Activated CD4-positive, alpha-beta T cell treated with anti-CD3 and anti-CD28 coated beads, Interleukin-2, Interleukin-4, amounts not matched to agents 100 ng/mL and 50 ng/mL, durations not matched to agents 16 hours and 8 hours (primary cell): ENCODE measurements at places on chromosomes 1 and 21.

GRCh38 chr1:91731815-91732214 is 154.1 kb downstream of the TGFBR3 start:
- peak; percentile 84 for DNase-seq

DNA sequence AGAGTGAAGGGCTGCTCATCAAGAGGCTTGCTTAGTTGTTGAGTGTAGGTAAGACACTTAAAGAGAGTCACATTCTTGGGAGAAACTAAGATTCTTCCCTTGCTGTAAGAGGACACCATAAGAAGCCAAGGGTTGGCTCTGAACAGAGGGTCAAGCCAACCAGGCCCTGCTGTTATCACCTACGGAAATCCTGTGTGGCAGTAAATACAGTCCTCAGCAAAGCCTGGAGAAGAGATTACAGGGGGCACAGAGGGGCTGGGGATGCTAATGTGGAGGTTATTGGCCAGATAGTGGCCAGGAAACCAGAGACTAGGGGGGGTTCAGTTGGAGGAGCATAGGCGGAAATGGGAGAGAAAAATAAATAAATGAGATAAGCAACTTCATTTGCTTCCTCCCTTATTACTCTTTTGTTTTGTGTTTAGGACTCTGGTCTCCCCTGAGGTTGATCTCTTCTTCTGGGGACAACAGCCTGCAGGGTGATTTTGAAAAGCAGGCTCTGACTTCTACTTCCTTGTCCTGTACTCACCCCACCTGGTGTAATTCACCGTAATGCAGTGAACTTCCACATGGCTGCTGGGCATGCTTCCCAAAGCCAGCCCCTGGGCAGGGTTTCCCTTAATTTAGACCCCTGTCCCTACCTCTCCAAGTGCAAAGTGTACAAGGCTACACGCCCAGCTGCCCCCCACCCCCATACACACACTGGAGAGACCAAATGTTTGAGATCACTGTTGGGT is 40.9 kb downstream of the MTARC1 start:
- DNase-seq = no peak

- DNase-seq = no peak
Observed at GRCh38 chr1:93907718-93908117, 1.5 kb downstream of the GCLM start.

- DNase-seq = no peak
Observed at GRCh38 chr1:155186067-155186793, 12.6 kb downstream of the TRIM46 start.

DNA sequence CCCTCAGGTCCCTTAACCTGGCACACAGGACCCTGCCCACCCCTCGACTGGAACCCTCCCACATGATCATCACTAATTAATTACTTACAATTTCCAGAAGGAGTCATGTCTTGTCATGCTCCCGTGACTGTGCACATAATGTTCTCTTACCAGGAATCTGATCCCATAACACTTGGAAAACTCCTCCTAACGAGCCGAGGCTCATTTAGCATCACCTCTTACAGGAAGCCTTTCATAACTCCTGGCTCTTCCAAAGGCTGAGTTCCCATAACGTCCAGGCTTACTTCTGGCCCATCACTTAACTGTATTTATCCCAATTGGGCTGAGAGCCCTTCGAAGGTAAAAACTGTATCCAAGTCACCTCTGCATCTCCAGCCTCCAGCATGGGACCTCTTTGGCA is 147.9 kb upstream of the JUN start:
- DNase-seq = no peak

GRCh38 chr1:243345205-243345604 is 89.4 kb downstream of the SDCCAG8 start:
- DNase-seq = peak; percentile 10

GRCh38 chr1:231855361-231855760 is 228.8 kb downstream of the DISC1 start:
- no peak for DNase-seq

DNA sequence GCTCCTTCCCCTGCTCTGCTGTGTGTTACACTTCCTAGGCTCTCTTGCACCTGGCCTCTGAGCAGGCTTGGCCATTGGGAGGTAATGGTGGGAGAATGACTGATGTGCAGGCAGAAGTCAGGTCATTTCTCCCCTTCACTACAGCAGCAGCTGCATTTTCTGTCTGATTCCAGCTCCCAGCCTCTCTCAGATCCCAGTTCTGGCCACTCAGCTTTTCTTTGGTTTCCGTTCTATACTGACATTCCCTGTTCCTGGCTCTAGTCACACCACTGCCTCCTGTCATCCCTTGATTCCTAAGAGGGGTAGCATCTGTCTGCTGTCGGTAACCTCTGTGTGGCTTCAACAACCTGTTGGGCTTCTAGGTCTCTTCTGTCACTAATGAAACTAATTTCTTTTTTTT is 127.7 kb upstream of the HOOK1 start:
- DNase-seq = no peak

GRCh38 chr1:200034262-200034557 is 6.7 kb downstream of the NR5A2 start:
- DNase-seq = no peak

DNA sequence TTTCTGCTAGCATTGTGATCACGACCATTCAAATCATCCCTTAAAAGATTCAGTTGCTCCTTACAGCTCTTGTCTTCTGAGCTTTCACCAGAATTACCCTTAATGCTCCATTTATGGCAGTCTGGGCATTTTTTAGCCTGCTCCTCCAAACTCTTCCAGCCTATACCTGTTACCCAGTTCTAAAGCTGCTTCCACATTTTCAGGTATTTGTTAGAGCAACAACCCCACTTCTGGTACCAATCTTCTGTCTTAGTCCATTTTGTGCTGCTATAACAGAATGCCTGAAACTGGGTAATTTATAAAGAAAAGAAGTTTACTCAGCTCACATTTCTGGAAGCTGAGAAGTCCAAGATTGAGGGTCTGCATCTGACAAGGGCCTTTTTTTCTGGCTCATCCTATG is 17.2 kb downstream of the MYBPH start:
- DNase-seq = no peak

GRCh38 chr1:18836654-18837053 is 22.8 kb downstream of the TAS1R2 start:
- no peak for DNase-seq

GRCh38 chr1:227886993-227887696 is 60.6 kb downstream of the WNT9A start:
- no peak for DNase-seq

DNA sequence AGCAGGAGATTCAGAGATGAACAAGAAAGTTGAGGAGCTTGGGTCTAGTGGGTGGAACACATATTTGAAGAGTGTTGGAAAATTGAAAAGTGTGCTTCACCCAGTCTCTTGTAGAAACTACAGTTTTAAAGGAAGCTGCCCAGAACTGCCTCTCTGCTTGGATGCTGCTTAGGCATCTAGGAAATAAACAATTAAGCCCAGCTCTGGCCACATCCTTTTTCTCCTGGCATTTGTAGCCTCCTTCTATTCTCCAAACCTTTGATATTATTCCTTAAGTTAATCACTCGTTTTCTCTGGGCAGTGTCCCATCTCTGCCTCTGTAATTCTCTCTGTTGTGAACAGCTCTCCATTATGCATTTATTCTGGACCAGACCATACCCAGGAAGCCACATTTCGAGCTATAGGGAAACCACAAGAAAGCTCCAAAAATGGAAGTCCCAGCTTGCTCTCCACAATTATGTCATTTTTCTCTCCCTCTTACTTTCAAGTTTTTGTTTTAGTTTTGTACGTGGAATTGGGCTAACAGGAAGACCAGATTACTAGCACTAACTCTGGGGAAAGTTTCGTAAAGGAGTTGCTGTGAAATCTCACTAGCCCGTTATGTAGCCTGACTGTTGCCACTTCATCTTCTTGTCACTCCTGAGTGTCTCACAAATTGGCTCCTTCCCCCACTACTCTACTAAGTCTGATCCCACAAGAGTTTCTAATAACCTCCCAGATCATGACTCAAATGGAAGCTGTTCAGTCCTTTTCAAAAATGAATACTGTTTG is 102.2 kb downstream of the NTMT2 start:
- peak; percentile 26 for DNase-seq

- no peak for DNase-seq
Observed at GRCh38 chr21:44329086-44329889, 9.9 kb downstream of the CFAP410 start.

- DNase-seq = no peak
Observed at GRCh38 chr1:155083865-155084721, 5.5 kb downstream of the EFNA3 start.

GRCh38 chr1:200448034-200448762 is 38.4 kb upstream of the ZNF281 start:
- peak; percentile 83 for DNase-seq

GRCh38 chr1:245687152-245687635 is 532.4 kb downstream of the KIF26B start:
- no peak for DNase-seq

- DNase-seq = no peak
Observed at GRCh38 chr1:245615001-245615400, 460.2 kb downstream of the KIF26B start.

GRCh38 chr1:41711581-41711980 is 207.1 kb downstream of the HIVEP3 start:
- no peak for DNase-seq

GRCh38 chr1:46558141-46558963 is 6.9 kb upstream of the KNCN start:
- DNase-seq = no peak

DNA sequence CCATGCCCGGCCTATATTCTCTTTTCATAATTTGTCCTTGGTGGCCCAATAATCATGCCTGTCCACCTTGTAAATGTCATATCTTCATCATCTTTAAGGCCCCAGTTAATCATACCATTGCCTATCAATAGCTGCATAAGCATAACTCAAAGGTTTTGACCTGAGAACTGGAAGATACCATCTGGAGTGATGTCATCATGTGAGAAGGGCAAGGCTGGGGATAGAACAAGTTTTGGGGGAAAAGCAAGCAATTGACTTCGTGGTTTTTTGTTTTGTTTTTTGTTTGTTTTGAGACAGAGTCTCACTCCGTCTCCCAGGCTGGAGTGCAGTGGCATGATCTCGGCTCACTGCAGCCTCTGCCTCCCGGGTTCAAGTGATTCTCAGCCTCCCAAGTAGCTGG is 6.2 kb downstream of the UBIAD1 start:
- DNase-seq = no peak

- DNase-seq = no peak
Observed at GRCh38 chr1:60145771-60146170, 72.2 kb upstream of the C1orf87 start.

- no peak for DNase-seq
Observed at GRCh38 chr21:43665879-43666278, 6.5 kb downstream of the RRP1B start.

- DNase-seq = no peak
Observed at GRCh38 chr1:23421343-23421742, 3.2 kb downstream of the TCEA3 start.

GRCh38 chr1:177869586-177869985 is 100.3 kb downstream of the SEC16B start:
- DNase-seq = no peak

DNA sequence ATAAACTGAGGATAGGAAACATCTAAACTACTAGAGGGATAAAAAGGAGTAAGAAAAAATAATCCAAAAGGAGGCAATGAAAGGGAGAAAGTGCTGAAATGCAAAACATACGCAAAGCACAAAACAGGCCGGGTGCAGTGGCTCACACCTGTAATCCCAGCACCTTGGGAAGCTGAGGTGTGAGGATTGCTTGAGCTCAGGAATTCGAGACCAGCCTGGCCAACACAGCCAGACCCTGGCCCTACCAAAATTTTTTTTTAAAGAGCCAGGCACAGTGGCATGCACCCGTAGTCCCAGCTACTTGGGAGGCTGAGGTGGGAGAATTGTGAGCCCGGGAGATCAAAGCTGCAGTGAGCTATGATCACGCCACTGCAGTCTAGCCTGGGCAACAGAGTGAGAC is 10.5 kb downstream of the SPOCD1 start:
- DNase-seq = no peak

- no peak for DNase-seq
Observed at GRCh38 chr1:63328781-63329180, 6.4 kb downstream of the FOXD3 start.

- peak; percentile 97 for DNase-seq
Observed at GRCh38 chr1:201154389-201155165, at the start of gene TMEM9. TSS of gene TMEM9 (minus strand) at chr1:201154474. CDS start at chr1:201153923, 551 bp downstream.

DNA sequence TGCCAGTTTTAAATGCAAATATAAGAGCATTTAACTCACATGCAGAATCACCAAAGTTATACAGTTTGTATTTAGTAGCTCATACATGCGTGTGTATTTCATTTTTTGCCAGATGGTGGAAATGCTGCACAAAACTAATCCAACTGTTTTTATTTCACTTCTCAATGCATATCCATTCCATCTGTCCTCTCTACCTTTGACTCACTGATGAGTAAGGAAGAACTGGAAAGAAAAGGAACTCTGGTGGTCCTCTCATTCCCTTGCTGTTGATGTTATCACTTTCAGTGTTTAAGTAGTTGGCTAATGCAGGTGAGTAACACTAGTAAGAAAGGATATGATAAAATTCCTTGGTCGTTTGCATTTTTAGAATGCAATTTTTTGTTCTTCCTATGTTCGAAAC is 5.7 kb upstream of the SLC1A7 start:
- no peak for DNase-seq

DNA sequence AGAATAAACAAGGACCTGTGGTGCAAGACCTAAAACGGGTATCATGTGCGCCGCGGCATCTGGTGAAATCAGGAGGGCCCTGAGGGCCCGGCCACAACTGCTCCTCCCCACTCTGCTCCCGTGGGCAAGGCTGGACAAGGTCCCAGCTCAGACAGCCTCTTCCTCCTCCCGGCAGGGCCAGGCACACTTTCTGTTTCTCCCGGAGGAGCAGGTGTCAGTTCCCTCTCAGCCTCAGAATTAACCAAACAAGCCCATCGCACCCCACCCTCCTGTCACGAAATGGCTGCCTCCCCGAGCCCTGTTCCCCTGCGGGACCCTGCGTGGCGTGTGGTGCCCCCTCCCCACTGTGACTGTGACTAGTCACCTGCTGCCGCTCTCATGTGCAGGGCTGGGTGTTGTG is 15.2 kb downstream of the PTTG1IP start:
- DNase-seq = no peak

- no peak for DNase-seq
Observed at GRCh38 chr1:105865546-105865945, 1190.9 kb upstream of the PRMT6 start.

- no peak for DNase-seq
Observed at GRCh38 chr21:18138507-18138906, 106.1 kb upstream of the CHODL start.

DNA sequence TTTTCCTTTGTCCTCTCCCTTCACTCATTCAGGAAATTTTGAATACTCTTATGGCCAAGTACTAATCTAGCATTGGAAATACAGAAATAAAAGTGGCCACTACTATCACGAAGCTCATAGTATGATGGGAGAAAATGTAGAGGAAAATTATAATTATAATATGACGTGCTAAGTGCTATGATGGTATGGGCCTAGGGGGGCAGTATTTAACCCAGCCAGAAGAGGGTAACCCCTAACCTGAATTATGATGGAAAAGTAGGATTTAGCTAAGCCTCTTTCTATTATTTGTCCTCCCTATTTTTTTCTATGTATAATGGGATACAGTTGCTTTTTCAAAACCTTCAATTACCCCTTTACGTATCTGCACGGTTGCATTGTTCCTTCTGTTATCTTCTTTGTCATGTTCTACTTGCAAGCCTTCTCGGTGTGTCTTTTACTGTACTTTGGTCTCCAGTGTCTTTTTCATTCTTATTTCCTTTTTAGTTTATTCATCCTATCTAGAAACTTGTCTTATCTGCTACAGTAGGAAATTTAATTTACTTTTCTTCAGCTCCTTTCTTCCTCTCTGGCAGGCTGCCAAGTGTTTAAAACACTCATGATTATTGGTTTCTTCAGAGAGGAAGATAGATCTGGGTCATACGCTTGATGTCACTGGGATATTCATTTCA is 88.8 kb upstream of the GPR52 start:
- no peak for DNase-seq
